ENCODE measurements at places on chromosomes 7 and 10.
A peak's percentile ranks its signal among the peaks of the same experiment; 100 is the strongest.

- DNase-seq, result no peak
Measured at GRCh38 chr7:44958645-44959344, 20.0 kb downstream of the MYO1G start.

DNA sequence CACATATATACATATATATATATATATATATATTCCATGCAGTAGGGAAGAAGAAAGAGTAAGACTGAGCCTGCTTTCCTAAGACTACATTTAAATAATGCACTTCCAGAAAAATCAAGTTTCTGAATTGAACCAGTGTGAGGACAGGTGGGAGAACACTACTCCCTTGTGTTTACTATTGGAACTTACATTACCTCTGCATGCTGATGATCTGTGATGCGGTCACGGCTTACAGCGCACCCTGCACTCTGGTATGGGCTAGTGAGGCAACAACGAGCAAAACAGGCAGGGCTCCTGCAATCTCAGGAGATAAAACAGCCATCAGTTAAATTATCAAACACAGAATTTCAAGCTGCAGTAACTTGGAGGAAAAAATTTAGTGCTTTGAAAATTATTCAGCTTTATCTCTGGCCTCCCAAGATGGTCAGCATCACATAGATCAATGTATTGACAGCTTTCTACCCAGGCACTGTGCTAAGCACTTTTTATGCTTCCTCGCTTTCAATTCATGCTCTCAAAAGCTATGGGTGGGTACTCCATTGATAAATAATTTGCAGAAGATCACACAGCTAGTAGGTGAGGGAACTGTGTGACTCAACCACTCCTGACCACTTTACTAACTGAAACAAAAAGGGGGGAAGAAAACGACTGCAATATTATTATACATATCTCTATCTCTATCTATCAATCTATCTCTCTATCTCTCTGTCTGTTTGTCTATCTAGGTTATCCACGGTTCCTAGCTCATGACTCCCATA is 20.5 kb upstream of the SLC16A12 start:
- DNase-seq, result peak; percentile 57

- no peak for DNase-seq
Measured at GRCh38 chr10:117568334-117568733, 25.8 kb downstream of the EMX2 start.

DNA sequence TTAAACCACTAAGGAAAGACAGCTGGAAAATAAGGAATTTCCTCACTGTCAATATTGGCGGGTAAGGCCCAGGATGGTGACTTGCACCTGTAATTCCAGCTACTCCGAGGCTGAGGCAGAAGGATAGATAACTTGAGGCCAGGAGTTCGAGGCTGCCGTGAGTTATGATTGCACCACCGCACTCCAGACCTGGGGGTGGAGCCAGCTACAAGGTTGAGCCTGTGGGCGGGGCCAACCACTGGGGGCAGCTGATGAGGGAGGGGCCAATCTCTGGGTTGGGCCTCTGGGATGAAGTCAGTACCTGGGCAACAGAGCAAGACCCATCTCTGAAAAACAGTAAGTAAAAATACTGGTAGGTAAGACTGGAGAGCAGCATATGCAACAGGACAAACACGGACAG is 80.1 kb upstream of the ADO start:
- no peak for DNase-seq

GRCh38 chr10:120555842-120556532 is 99.0 kb downstream of the PLPP4 start:
- DNase-seq, result peak; percentile 8

GRCh38 chr10:5079836-5080235 is 14.4 kb upstream of the AKR1C3 start:
- DNase-seq, result no peak

DNA sequence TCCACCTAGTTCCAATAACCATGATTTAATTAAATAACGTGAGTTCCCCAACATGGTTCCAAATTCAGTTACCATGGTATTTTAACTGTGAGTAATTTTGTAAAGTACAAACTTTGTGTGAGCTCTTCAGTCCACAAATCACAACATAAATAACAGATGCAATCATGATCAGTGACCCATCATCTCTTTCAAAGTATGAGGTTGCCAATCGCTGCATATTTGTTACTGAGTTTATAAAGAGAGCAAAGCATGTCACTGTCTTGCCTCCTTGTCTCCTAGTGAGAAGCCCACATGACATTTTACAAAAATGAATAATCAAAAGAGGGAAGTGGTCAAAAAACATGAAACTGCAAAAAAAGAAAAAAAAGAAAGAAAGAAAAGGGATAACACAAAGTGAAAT is 69.1 kb upstream of the PDSS1 start:
- no peak for DNase-seq

- DNase-seq, result no peak
Measured at GRCh38 chr10:77978360-77978759, 51.0 kb downstream of the POLR3A start.

DNA sequence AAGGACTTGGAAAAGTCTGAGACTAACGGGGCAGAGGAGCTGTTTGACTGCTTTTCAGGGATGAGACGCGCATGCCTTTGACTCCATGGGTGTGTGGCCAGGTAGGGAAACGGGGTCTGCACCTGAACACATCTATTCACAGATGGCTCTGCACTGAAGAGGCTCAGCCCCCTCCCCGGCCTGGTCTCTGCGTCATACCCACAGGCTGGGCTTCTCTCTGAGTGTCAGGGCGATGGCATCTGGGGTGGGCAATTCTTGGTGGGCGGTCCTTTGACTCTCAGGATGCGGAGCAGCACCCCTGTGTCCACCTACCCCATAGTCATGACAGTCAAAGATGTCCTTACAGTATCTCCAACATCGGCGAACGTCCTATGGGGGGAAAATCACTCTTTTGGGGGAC is 23.0 kb downstream of the PFKP start:
- no peak for DNase-seq

DNA sequence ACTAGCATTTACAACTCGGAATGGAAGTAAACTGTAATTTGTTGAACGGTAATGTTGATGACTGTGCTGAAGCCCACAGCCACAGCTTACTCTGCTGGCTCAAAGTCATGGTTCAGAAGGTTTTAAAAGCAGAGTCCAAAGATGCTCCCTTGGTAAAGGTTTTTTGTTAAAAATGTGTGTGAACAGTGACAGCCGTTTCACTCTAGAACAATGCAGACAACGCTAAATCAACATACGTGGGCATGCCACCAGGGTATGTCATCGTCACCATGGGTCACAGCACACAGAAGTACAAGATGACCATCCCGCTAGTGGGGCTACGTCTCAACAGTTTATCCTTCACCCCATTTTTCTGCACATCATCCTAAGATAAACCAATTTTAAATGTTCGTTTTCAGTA is 106.5 kb upstream of the LANCL2 start:
- no peak for DNase-seq

GRCh38 chr10:62087329-62087728 is 181.3 kb downstream of the RTKN2 start:
- DNase-seq, result no peak

GRCh38 chr7:31516680-31517502 is 3.0 kb downstream of the ITPRID1 start:
- DNase-seq, result no peak

DNA sequence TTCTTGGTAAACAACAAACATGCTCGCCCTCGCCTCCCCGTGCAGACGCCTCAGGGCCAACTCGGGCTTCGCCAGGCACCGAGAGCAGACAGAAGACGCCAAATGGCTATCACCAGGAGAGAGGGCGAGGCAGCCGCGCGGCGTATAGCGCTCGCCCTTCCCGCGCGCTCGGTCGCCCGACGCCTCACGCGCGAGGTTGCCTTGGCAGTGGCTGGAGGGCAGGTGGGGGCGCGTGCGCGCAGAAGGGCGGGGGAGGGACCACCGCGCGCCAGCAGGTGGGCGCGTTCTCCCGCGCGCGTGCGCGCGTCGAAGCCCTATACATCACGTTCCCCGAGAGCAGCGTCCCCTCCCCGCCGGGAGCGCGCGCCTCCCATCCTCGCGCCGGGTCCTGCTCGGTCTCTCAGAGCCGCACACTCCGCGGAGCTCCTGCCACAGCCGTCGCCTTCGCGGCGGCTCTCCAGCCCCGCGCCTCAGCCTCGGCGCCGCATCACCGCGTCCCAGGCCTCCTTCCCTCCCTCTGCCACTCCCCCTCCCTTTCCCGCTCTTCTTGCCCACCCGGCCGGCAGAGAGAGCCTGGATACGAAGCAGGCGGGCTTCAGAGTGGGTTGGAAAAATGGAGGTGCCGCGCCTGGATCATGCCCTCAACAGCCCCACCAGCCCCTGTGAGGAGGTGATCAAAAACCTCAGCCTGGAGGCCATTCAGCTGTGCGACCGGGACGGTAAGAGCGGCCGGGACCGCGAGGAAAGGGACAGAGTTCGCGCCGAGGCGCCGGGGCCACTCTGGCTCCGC is at the start of gene PHYHIPL:
Gene PHYHIPL, plus strand, starts transcription at position 403 of the 790 bp plus-strand sequence. Its CDS starts 211 bp downstream, at position 614.
- DNase-seq, result peak; percentile 1

GRCh38 chr10:108275895-108276685 is 1111.6 kb upstream of the SORCS1 start:
- no peak for DNase-seq

DNA sequence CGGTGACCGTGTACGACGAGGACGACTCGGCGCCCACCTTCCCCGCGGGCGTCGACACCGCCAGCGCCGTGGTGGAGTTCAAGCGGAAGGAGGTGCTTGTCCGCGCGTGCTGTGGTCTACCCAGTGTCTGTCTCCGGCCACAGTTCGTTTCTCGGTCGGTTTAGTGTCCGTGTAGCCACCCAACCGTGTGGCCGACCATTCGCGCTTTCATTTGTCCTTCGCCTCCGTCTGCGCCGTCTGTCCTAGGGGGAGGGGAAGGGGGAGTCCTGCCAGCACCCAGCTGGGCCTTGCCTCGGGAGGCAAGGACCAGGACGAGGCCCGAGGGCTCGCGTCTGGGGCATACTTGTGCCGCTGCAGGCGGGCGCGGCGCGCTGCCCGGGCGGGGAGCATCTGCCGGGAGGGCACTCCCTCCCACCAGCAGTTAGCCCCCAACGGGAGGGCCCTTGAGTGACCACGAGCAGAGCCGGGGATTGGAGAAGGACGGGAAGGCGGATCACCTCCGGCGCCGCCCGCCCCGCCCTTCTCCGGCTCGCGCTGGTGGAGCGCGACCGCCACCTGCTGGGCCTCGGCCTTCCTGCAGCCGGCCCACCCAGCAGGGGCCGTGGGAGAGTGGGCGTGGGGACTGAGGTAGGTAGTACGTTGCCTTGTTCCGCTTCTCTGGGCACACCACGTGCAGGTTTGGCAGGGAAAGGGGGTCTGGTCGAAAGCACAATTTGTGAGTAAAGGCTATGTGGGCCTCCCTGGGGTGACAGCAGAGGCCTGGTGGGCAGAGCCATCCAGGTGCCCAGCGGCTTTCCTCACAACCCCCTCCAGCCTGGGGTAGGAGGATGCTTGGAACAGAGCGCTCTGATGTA is 28.5 kb downstream of the RET start:
- DNase-seq, result peak; percentile 53

- no peak for DNase-seq
Measured at GRCh38 chr10:30773501-30773900, 143.9 kb upstream of the LYZL2 start.

GRCh38 chr10:30818854-30819253 is 189.3 kb upstream of the LYZL2 start:
- no peak for DNase-seq

DNA sequence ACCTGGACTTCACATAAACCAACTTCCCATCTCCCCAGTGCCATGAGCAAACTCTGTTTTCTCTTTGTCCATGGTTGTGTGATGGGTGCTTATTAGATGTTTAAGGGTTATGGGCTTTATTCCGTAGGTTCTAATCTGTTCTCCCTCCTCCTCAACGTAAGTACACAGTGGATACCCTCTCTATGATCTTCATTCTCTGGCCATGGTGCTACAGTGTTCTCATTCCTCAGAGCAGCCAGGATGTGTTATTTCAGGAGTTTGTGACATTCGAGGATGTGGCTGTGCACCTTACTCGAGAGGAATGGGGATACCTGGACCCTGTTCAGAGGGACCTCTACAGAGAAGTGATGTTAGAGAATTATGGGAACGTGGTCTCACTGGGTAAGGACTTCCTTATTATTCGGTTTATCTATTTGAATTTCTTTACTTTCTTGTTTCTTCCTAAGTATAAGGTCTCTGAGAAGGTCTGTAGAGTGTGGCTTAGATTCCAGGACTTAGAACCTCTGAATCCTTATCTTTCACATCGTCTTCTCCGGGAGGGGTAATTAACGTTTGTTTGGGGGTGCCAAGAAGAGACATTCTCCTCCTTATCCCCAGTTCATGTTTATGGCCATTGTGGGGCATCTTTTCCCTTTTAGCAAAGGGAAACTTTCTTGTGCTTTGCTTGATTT is 3.8 kb downstream of the ZNF655 start:
- peak; percentile 13 for DNase-seq

- no peak for DNase-seq
Measured at GRCh38 chr10:116761883-116762282, 19.5 kb upstream of the HSPA12A start.

DNA sequence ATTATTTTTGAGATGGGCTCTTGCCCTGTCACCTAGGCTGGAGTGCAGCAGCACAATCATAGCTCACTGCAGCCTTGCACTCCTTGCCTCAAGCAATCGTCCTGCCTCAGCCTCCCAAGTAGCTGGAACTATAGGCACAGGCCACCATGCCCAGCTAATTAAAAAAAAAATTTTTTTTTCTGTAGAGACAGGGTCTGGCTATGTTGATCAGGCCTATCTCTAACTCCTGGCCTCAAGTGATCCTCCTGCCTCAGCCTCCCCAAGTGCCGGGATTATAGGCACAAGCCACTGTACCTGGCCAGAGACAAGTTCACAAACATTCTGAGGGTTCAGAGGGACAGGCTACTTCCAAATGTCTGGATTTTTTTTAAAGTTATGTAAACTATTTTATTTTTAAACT is 32.1 kb upstream of the PURB start:
- DNase-seq, result no peak

DNA sequence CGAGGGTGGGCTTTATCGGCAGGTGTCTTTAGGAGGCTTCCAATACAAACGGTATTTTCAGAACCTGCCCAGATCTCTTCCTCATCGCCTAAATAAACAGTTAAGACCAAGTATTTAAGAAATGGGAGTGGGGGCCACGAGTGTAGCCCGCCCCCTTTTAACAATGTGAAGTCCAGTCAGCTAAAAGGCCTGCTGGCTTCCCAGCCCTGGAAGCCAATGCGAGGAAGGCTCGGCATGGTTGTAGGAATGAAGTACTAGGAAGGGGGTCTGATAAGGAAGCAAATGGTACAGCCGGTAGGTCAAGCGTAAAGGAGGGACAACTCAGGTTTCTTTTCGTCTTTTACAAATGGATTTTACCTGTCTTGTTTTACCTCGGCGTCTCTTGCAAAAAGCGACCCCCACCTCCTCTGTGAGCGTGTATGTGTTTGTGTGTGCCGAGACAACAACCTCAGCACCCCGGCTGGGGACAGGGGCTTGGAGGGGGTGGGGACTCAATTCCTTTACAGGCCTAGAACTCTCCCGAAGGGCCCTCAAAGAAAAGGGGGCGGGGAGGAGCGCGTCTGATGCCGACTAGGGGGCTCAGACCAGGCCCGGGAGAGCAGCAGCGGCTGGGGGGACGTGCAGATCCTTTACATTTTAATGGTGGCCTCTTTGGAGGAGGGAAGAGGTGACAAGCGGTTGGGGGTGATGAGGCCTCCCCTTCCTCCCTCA is 147.6 kb downstream of the GPR85 start:
- DNase-seq, result peak; percentile 54

- DNase-seq, result no peak
Measured at GRCh38 chr7:139767561-139767982, 10.2 kb downstream of the HIPK2 start.
